ENCODE measurements at places on chromosomes 1 and 21. TPM values are rescaled to one million over a fixed set of nuclear protein-coding genes. Genes with fewer than 3 reads are reported as not detected.
A peak's percentile ranks its signal among the peaks of the same experiment; 100 is the strongest.

MARCKSL1 gene
- 10.8 TPM for total RNA-seq

GUCA2B gene
- 1.8 TPM for total RNA-seq

MARK1 gene
- total RNA-seq, result 0.10 TPM

FHL3 gene
- total RNA-seq, result 1.3 TPM

FAM177B gene
- total RNA-seq, result not detected

PLA2G2C gene
- total RNA-seq, result not detected

ERI3 gene
- 20.6 TPM for total RNA-seq

DMRTA2 gene
- total RNA-seq, result not detected

GRCh38 chr1:212644866-212645545 lies 36.4 kb downstream of the ATF3 start:
- no peak overlapping the region for H3K27ac ChIP-seq
- no peaks in the 10 kb centered on the region for H3K27me3 ChIP-seq
- H3K4me3 ChIP-seq, result no peak overlapping the region
- H3K36me3 ChIP-seq, result no peaks in the 10 kb centered on the region
- DNase-seq, result no peak
- no peaks in the 10 kb centered on the region for H3K4me1 ChIP-seq

DNA sequence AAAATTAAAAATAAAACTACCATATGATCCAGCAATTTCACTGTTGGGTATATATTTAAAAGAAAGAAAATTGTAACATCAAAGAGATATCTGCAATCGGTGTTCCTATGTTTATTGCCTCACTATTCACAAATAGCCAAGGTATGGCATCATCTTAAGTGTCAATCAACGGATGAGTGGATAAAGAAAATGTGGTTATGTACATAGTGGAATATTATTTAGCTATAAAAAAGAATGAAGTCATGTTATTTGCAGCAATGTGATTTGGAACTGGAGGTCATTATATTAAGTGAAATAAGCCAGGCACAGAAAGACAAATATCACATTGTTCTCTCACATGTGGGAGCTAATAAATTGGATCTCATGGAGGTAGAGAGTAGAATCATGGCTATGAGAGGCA lies 76.3 kb downstream of the RD3 start:
- H3K27me3 ChIP-seq, result no peaks in the 10 kb centered on the region
- H3K36me3 ChIP-seq, result no peaks in the 10 kb centered on the region

DNA sequence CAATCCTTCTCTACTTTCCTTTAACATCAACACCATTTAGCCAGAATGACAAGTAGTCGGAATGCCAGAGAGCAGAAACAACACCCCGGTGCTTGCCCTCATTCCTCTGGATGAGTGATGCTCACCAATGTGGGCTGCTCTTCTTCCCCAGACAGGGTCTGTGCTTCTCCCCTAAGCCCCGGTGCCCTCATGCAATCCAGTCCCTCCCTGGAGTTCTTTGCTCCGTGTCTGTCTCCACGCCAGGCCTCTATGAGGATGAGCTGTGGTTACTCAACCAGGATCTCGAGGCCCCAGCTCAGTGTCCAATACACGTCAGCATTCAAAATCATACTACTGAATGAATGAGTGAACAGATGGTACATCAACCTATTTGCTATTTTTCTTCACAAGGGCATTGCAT lies 29.7 kb upstream of the PDE9A start:
- H3K27ac ChIP-seq, result no peak overlapping the region
- no peaks in the 10 kb centered on the region for H3K4me1 ChIP-seq
- DNase-seq, result no peak
- no peak overlapping the region for H3K4me3 ChIP-seq
- H3K27me3 ChIP-seq, result no peaks in the 10 kb centered on the region

- H3K4me3 ChIP-seq, result no peak overlapping the region
- no peak overlapping the region for H3K27ac ChIP-seq
- H3K36me3 ChIP-seq, result peaks cover 33% of the 10 kb centered on the region
- no peak for DNase-seq
These were observed 24.3 kb downstream of the RTCA start for GRCh38 chr1:100290291-100290690.

DNA sequence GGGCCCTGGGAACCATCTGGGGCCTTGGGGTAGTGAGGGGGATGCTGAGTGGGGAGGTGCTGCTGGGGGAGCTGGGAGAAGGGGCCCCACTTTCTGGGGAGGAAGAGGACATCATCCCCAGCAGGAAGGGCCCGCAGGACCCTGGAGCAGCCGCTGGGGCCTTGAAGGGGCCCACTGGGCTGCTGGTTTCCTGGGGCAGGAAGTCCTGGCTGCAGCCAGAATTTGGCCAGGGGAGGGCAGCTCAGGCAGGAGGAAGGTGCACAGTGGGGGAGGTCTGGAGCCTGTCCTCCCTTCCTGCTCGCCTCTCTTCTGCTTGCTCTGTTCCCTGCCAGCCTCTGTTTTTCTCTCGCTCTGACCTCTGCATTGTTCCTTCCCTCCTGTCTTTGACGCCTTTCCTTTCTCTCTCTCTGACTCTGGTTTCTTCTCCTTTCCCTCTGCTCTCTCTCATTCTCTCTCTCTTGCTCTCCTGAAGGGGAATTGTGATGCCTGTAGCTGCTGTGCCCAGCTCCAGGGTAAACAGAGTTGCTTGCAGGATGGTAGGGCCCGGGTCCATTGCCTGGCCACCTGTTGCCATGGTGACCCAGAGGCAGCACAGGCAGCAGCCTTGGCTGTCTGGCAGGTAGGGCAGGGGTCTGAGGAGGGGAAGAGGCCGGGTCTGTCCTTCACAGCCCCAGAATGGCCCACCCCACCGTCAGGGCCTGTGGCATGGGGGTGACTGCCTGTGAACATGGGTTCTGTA lies 23.9 kb downstream of the ACOT11 start:
- H3K4me1 ChIP-seq, result no peaks in the 10 kb centered on the region
- H3K27ac ChIP-seq, result no peak overlapping the region
- H3K4me3 ChIP-seq, result no peak overlapping the region
- DNase-seq, result peak; percentile 48

DNA sequence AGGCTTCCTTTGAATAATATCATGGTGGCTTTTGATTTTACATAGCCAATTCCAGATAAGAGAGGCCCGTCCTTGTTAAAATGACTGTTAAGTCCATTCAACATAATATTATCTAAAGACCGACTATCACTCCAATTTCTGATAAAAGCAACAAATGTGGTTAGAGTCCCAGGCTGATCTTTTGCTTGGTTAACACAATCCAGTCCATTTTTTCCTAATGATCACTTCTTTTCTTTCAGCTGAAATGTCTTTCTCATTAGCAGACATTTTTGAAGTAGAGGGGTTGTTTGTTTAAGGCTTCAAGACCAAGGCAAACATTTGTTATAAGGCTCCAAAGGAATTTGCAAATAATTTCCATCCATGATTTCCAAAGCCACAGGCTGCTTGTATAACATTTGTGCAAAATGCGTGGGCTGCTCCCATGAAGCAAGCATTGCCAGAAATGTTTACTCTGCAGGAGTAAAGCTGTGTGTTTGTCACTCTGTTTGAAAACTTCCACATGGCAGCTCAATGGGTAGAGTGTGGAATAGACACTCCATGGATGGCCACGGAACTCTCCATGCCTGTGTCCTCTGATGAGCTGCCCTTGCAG lies 111.5 kb downstream of the PSMG1 start:
- no peaks in the 10 kb centered on the region for H3K4me1 ChIP-seq
- H3K27ac ChIP-seq, result no peak overlapping the region
- no peaks in the 10 kb centered on the region for H3K36me3 ChIP-seq
- no peak for DNase-seq
- no peak overlapping the region for H3K4me3 ChIP-seq
- no peaks in the 10 kb centered on the region for H3K27me3 ChIP-seq

DNA sequence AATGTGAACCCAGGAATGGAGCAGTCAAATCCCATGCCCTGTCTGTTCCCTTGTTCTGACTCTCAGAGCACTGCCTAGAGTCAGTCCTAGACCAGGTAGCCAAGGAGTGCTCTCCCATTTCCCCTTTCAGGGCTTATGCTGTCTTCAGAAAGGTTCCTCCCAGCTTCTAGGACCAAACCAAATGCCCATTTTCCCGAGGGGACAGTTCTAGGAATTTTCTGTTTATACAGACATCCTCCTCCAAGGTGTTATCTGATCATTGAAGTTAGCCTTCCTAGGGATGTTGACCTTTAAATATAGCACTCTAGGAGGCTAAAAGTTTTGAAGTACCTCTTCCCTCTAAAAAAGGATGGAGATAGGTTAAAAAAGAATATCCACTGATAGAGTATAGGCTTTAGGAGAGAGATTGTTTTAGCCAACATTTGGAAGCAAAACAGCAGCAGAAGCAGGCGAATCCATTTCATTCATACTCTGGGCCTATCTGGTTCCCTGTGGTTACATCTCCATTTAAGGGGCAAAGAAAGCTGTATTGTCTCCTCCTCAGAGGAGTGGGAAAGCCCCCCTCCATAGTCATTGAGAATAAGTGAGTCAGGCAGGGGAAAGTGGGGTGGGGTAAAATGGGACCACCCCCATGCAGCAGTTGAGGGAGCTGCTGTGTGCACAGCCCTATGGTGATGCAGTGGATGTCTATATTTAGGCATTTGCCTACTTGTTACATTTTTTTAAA lies 126.5 kb downstream of the SPATA46 start:
- H3K36me3 ChIP-seq, result no peaks in the 10 kb centered on the region
- DNase-seq, result no peak
- H3K4me1 ChIP-seq, result peaks cover 22% of the 10 kb centered on the region
- no peak overlapping the region for H3K27ac ChIP-seq
- H3K4me3 ChIP-seq, result no peak overlapping the region
- H3K27me3 ChIP-seq, result no peaks in the 10 kb centered on the region

DNA sequence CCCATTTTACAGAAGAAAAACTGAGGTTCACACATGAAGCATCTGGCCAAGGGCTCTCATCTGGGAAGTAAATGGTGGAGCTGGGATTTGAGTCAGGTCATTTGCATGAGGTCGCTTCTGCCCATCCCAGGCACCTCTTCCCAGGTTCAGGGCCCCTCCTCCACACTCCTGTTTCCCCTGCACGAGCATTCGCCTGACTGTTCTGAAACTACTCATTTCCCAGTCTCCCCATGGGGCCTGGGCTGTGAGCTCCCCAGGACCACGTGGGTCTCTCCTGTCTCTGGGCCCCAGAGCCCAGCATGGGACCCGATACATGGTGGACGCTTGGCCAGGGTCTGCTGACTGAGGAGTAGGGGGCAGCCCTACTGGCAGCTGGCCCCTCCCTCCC lies 360.8 kb downstream of the MATN1 start:
- peak; percentile 28 for DNase-seq
- no peaks in the 10 kb centered on the region for H3K27me3 ChIP-seq
- H3K4me3 ChIP-seq, result no peak overlapping the region

- DNase-seq, result no peak
- H3K27me3 ChIP-seq, result no peaks in the 10 kb centered on the region
- H3K4me3 ChIP-seq, result no peak overlapping the region
- no peaks in the 10 kb centered on the region for H3K4me1 ChIP-seq
- H3K27ac ChIP-seq, result no peak overlapping the region
- H3K36me3 ChIP-seq, result no peaks in the 10 kb centered on the region
These were observed 228.4 kb downstream of the RYR2 start for GRCh38 chr1:237270353-237270752.

GRCh38 chr1:86821956-86822355 lies 92.0 kb downstream of the SELENOF start:
- no peak overlapping the region for H3K27ac ChIP-seq
- H3K36me3 ChIP-seq, result no peaks in the 10 kb centered on the region
- H3K4me1 ChIP-seq, result no peaks in the 10 kb centered on the region
- DNase-seq, result no peak
- no peak overlapping the region for H3K4me3 ChIP-seq
- H3K27me3 ChIP-seq, result no peaks in the 10 kb centered on the region

- H3K4me3 ChIP-seq, result no peak overlapping the region
- no peaks in the 10 kb centered on the region for H3K36me3 ChIP-seq
These were observed 120.7 kb downstream of the SMYD2 start for GRCh38 chr1:214401666-214402065.

DNA sequence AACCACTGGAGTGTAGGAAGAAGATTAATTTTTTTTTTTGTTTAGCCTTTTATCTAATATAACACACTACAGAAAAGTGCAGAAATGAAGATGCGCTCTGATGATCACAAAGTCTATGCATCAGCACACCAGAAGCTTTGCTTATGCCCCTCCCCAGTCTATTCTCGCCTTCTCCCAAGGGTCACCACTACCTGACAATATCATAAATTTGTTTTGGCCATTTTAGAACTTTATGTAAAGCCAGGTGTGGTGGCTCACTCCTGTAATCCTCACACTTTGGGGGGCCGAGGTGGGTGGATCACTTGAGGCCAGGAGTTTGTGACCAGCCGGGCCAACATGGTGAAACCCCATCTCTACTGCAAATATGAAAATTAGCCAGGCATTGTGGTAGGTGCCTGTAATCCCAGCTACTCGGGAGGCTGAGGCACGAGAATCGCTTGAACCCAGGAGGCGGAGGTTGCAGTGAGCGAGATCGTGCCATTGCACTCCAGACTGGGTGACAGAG lies 231.3 kb downstream of the FOXD2 start:
- H3K4me1 ChIP-seq, result no peaks in the 10 kb centered on the region
- no peak overlapping the region for H3K27ac ChIP-seq
- H3K27me3 ChIP-seq, result no peaks in the 10 kb centered on the region
- no peaks in the 10 kb centered on the region for H3K36me3 ChIP-seq
- no peak for DNase-seq
- H3K4me3 ChIP-seq, result no peak overlapping the region

DNA sequence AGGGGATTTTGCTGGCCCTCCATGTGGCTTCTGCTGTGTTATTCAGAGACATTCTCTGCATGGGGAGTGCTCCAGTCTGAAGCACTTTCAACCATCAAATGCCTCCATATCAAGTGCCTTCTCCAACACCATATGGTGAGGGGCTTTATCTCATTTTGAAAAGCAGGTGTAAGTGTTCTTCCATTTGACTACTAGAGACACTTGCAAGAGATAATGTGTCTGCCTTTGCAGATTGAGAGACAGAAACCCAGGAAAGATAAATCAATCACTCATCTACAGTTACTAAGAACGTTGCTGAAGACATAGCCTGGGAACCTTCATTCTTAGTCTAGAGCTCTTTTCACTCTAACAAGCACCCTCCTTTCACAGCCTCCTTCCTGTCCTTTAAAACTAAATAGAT lies 29.5 kb upstream of the REG4 start:
- no peak for DNase-seq
- no peak overlapping the region for H3K27ac ChIP-seq
- H3K36me3 ChIP-seq, result no peaks in the 10 kb centered on the region
- no peak overlapping the region for H3K4me3 ChIP-seq

DNA sequence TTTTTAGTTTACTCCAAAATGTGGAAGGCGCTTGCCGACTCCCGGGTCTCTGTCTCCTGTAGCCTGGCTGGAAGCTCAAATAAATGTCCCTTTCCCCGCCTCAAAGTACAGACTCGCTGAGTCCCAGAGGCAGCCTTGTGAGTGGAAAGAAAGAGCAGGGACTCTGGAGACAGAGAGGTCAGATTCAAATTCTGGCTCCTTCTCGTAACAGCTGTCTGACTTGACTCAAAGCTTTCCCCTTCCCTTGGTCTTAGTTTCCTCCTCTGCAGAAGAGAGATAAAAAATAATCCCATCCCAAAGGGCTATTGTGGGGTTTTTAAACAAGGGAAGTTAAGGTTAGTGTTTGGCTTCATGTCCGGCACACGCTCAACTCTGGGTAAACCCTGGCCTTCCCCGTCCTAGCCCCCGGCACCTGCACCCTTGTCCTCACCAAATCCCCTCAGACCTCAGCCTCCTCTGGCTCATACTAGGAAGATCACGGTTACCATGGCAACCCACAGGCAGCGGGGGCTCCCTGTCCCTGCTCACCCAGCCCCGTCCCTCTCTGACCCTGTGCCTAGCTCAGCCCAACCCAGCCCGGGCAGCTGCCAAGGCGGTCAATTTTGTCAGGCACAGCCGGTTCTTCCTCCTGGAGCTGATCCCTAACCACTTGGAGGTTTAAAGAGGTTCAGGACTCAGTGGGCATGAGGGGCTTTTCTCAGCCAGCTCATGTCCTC lies 49.2 kb upstream of the IGSF21 start:
- H3K27ac ChIP-seq, result no peak overlapping the region
- H3K27me3 ChIP-seq, result no peaks in the 10 kb centered on the region
- H3K4me3 ChIP-seq, result no peak overlapping the region
- H3K36me3 ChIP-seq, result no peaks in the 10 kb centered on the region
- no peak for DNase-seq
- H3K4me1 ChIP-seq, result no peaks in the 10 kb centered on the region
